NCI-H2107 (cell line): ENCODE measurements at places on chromosomes 6 and 20.

GRCh38 chr6:157240059-157240959 lies 83.0 kb downstream of the TMEM242 start:
- DNase-seq = no peak

DNA sequence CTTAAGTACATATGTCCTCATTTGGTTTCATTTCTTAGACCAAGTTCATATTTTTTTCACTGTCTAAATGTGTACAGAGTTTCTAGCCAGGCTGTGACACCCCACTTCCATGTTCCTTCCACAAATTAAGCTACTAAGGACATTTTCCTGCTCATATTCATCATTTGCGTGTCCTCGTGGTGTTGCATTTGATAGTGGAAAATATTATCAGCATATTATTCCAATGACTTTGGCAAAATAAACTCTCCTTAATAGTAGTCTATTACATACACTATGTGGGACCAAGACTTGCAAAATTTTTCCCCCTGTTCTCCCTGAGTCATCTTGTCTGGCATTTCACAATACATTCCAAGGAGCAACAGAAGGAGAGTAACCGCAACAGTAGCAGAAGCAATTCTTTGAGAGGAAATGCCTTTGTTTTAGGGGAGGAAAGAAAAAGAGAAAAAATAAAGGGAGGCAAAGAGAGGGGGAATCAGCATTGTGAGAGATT lies 599.2 kb downstream of the COL12A1 start:
- no peak for DNase-seq

GRCh38 chr20:49989234-49990065 lies 6.7 kb downstream of the SNAI1 start:
- DNase-seq = no peak

DNA sequence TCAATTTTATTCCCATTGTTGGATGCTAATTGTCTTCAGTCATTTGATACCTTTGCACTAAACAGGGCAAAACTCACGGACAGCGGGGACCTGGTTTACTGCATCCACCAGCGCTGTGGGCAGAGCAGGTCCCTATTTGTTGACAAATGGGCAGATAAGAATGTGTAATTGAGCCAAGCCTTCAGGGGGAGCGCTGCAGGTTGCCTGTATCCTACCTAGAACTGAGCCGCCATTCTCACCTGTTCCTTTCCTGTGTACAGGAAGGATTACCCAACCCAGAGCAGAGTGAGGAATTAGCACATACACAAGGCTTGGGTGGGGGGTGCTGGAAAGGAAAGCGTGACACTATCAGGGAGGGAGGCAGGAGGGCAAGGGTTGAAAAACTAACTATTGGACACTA lies 89.1 kb upstream of the FOXA2 start:
- DNase-seq = no peak

GRCh38 chr20:63106108-63106764 lies 99.5 kb upstream of the BHLHE23 start:
- DNase-seq = no peak

GRCh38 chr6:41288030-41288753 lies 1.7 kb upstream of the TREM1 start:
- DNase-seq = no peak

- DNase-seq = no peak
Observed at GRCh38 chr20:4067600-4068261, 52.4 kb upstream of the RNF24 start.

DNA sequence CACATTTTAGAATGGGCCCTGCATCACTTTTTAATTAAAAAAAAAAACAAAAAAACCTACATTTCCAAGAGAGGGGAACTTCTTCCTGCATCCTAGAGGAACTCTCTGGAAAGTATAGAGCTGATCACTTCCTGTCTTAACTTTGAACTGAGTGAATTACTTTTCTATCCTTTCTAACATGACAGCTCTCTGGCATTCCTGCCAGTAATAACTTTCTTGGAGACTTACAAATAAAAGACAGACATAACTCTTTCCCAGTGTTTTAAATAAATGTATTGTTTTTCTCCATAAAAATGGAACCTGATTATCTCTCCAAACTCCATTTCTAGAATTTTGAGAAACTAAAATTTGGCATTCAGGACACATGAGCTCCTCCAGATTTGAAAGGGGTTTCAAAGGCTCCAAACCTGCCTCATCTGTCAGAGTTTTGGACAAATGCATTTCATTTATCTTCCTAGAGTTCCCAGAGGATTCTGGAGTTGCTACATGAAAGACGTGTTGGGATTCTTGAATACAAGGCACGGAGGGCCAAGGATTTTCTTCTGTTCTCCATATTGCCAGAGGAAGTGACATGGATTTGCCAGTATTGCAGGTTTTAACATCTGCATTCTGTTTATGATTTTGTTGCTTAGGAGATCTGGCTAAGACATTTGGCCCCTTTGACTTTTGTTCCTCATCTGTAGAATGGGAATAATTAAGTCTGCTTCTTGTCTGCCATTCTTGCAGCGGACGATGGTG lies 2.0 kb upstream of the SMOC2 start:
- DNase-seq = no peak

- no peak for DNase-seq
Observed at GRCh38 chr6:119112812-119113530, 34.5 kb upstream of the FAM184A start.

GRCh38 chr6:117603821-117604220 lies 1.5 kb upstream of the GOPC start:
- no peak for DNase-seq

GRCh38 chr20:7257692-7258466 lies 490.4 kb downstream of the BMP2 start:
- no peak for DNase-seq

DNA sequence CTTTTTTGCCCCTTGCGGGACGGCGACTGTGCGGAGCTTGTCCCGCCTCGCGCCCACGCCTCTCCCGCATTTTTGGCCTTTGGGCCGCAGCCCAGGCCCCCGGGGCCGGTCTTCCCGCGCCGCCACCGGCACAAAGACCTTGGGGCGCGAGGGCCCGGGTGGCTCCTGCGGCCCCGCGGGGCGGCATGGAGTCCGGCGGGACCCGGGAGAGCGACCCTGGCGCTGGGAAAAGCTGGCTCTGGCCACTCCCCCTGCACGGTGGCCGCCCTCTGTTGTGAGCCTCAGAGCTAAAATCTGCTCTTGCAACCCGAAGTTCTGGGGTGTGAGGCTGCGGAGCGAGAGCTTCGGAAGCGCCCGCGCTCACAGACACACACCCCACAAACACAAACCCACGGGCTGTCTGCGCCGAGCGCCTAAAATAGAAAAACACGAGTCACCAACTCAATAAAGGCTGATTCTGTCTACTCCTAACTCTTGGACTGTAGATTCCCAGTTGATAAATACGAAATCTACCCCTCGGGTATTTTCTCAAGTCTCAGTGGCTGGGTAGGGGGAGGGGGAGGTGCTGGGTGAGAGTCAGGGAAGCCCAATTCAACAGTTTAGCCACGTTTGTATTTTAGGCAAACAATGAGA lies 496 bp upstream of the BEND3 start:
- DNase-seq = no peak
